ENCODE measurements at places on chromosomes 12 and 14.

DNA sequence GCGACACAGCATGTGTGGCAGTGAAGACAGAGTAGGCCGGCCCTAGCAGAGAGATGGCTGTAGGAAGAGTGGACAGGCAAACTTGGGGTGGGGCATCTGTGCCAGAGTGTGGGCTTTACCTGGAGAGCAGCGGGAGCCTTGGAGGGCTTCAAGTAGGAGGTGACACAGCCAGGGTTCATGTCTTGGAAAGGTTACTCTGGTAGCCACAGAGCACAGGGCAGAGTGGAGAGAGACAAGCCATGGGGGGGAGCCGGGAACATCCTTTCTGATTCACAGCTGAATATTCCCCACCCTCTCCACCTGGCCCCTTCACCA is 53.5 kb upstream of the DIO3 start:
- no peak for DNase-seq

DNA sequence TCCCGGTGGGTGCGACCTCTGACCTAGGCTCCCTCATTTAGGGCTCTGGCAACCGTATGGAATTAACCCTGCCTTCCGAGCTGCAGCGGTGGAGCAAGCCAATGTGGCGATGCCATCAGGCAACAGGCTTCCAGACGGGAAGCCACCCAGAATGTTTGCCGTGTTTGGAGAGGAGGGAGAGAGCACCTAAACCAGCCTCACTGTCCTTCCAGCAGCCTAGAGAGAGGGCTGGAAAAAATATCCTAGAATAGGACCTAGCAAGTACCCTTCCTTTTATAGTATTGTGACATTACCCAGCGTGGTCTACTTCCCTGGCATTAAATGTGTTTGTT is 287 bp upstream of the SLC2A13 start:
- DNase-seq: no peak

- DNase-seq: no peak
These were observed 370.6 kb upstream of the PRICKLE1 start for GRCh38 chr12:42960087-42960527.

DNA sequence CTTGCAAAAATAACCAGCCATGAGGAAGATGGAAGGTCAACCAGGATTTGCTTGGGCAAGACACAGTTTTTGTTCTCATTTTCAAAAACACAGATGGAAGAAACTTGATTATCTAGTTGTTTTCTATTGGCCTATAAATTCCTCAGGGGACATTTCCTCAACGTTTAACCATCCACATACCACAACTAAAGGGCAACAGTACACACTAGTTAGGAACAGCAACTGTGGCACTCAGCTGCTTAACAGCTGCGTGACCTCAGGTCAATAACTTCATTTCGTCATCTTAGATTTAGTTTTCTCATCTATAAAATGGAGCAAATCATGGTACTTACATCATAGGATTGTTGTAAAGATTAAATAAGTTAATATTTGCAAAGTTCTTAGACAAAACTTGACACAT is 18.7 kb downstream of the SSTR1 start:
- DNase-seq: no peak

DNA sequence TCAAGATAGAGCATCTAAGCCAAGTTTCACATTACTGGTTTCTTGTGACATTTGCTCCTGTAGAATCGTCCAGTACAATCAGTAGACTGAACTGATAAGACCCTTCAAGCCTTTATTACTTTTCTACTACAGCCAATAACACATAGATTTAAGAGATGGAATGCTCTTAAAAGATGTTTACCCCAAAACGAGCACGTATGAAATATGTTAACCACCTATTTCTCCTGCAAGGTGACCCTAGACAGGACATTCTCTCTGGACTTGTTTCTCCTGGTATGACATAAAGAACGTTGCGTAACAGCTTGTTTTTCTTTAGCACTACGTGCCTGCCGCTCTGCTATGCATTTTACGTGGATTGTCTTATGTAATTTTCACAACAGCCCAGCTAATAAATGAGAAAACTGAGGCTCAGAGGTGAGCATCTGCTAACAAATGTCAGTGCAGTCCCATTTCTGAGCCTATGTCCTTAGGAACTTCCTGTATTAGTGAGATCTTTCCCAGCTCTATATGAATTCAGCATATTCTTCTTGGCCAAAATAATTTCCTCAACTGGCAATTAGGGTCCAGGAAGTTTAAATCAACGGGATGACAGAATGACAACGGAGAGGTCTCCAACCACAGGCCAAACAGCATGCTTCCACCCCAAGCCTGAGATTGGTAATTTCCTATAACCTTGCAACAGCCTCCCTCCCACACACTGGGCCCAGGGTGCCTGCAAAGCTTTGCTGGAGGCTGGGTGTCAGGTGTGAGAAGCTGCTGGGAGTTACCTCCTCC is 3.7 kb downstream of the NFKBIA start:
- DNase-seq: no peak

Measured in skeletal muscle cell (primary cell).